Endodermal cell (in vitro differentiated cells): ENCODE measurements at places on chromosomes 2 and 18. TPM values are rescaled to one million over a fixed set of nuclear protein-coding genes. Genes with fewer than 3 reads are reported as not detected.

ERFE gene
- total RNA-seq = 0.48 and 0.50 TPM in 2 replicates

DNA sequence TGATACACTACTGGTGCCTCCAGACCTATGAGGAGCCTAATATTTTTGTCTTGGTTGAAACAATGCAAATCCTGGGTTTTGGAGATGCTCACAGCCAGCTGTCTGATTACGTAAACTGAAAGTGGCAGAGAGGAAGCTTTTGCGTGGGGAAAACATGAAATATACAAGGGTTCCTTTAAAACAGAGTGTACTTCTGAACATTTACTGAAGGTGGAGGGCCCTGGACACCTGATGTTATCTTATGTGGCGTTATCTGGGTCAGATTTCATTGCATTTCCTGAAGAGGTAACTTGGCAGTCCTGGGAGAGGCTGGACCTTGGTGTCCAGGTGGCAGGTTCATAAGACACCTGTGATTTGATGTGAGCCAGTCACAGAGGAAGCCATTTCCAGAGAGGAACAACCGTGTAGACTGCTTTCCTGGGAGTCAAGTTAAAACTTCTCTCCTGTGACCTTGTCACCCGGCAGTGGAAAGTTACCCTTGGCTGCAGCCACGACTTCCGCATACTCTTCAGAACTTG, 105.0 kb downstream of the NEDD4L start:
- no peak for DNase-seq
- H3K27me3 ChIP-seq = no peaks in the 10 kb centered on the region
- no peak overlapping the region for H3K27ac ChIP-seq

ZSCAN30 gene
- total RNA-seq = 29.6 to 35.6 TPM (median 32.8 TPM) in 3 replicates

IL36RN gene
- total RNA-seq = not detected in 3 replicates

GRCh38 chr2:10495988-10496313, 47.8 kb upstream of the ODC1 start:
- no peaks in the 10 kb centered on the region for H3K36me3 ChIP-seq
- H3K27me3 ChIP-seq = no peaks in the 10 kb centered on the region
- H3K4me1 ChIP-seq = no peaks in the 10 kb centered on the region
- no peak overlapping the region for H3K4me3 ChIP-seq

E2F6 gene
- total RNA-seq = 24.1 and 24.9 TPM in 2 replicates

UGT1A5 gene
- not detected in 3 replicates for total RNA-seq

GRCh38 chr18:42281124-42281523, 326.1 kb downstream of the PIK3C3 start:
- no peak for DNase-seq
- no peaks in the 10 kb centered on the region for H3K36me3 ChIP-seq
- H3K27me3 ChIP-seq = no peaks in the 10 kb centered on the region
- peaks cover 3% of the 10 kb centered on the region for H3K4me1 ChIP-seq
- no peak overlapping the region for H3K4me3 ChIP-seq

DNA sequence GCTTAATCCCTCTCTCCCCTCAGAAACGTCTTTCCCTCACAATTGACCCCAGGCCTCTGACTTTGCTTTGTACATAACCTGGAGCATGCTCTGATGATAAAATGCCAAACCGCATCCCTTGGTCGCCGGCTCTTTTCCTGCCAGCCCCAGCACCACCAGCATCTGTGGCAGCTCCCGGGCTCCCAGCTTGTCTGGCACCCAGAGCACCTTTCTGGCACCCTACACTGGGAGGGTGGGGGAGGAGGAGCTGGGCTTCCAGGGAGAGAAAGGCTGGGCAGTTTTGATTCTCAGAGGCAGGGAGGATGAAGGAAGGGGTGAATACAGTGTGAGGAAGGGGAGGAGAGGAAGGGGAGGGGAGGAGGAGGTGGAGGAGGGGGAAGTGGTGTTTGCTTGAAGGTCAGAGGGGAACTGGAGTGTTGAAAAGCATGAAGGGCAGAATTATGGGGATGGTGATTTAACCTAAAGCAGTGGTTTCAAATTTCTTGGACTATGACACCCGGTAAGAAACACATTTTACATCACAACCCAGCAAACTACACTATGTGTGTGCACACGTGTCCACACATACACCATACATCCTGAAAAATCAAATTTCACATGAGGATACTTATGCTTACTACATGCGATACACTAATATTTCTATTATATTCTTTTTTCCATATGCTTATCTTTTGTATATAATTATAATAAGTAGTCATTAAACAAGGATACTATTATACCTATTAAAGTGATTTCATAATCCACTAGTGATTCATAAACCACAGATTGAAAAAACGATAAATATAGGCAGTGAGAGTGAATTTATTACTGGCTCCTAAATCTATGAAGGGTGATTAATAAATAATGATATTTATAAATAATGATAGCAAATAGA, 30.0 kb upstream of the IGFBP2 start:
- no peaks in the 10 kb centered on the region for H3K36me3 ChIP-seq
- H3K27me3 ChIP-seq = no peaks in the 10 kb centered on the region
- no peak for DNase-seq
- H3K4me1 ChIP-seq = peaks cover 9% of the 10 kb centered on the region
- no peak overlapping the region for H3K4me3 ChIP-seq

- no peak overlapping the region for H3K27ac ChIP-seq
- peak; percentile 71 for DNase-seq
- no peak overlapping the region for H3K4me3 ChIP-seq
Observed at GRCh38 chr2:185583058-185583816, 155.4 kb upstream of the FSIP2 start.

DNA sequence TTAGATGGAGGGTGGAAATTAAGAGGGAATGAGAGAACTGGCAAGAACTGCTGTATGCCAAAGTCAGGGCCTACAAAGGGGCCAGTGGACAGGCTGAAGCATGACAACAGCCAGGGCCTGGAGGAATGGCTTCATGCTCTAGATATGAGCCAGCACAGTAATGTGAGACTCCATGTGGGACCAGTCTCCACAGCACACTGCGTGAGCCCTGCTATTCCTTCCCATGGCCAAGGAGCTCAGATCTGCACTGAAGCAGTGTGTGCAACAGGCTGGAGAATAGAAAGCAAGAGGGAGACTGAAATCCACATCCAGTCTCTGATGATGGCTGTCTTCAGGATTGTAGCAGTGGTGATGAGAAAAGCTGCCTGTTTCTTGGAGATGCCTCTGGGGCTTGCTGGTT, 162.8 kb downstream of the TPGS2 start:
- no peaks in the 10 kb centered on the region for H3K4me1 ChIP-seq
- no peak overlapping the region for H3K27ac ChIP-seq
- DNase-seq = no peak
- H3K27me3 ChIP-seq = no peaks in the 10 kb centered on the region
- H3K36me3 ChIP-seq = no peaks in the 10 kb centered on the region

FOXI3 gene
- total RNA-seq = 0.16 to 1.4 TPM (median 0.93 TPM) in 3 replicates

DNA sequence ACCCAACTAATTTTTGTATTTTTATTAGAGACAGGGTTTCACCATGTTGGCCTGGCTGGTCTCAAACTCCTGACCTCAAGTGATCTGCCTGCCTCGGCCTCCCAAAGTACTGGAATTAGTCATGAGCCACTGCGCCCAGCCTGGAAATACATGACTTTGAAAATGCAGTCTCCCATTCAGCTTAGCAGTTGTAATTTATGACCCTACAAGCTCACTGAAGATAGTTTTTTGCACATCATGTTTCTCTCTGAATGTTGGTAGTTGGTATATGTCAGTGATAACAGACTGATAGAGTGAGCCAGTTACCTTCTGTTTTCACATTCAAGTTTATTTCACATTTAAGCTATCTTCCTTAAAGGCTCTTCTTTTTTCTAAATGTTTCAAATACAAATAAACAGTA, 7.1 kb downstream of the WDR7 start:
- no peaks in the 10 kb centered on the region for H3K4me1 ChIP-seq
- H3K27me3 ChIP-seq = no peaks in the 10 kb centered on the region
- H3K4me3 ChIP-seq = no peak overlapping the region
- H3K27ac ChIP-seq = no peak overlapping the region
- DNase-seq = no peak

KCNJ3 gene
- total RNA-seq = 3.2 and 4.3 TPM in 2 replicates

DNA sequence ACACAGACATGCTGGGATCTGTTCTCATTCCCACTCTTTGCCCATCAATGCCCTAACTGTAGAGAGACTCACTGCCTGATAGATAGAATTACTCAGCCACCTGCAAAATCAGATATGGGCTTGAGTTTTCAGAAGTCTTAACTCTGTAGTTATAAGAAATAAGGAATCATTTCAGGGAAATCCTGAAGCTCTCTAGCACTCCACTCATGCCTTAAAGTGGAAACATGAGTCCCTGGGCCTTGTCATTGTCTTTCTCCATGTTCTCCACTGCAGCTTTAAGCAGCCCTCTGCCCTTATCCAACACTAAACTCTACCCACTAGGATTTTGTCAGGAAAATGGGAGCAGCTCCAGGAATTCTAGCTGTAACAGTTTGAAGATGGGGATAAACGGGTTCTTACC, 192.5 kb downstream of the SNTG2 start:
- DNase-seq = no peak
- no peaks in the 10 kb centered on the region for H3K4me1 ChIP-seq
- no peaks in the 10 kb centered on the region for H3K27me3 ChIP-seq
- no peak overlapping the region for H3K4me3 ChIP-seq

PAX8 gene
- total RNA-seq = 0.11 to 0.17 TPM in 2 of 3 replicates, not detected in the other

GRCh38 chr2:83191316-83191715, 1267.8 kb downstream of the SUCLG1 start:
- H3K27me3 ChIP-seq = no peaks in the 10 kb centered on the region
- DNase-seq = no peak
- no peak overlapping the region for H3K4me3 ChIP-seq
- no peaks in the 10 kb centered on the region for H3K36me3 ChIP-seq

DNA sequence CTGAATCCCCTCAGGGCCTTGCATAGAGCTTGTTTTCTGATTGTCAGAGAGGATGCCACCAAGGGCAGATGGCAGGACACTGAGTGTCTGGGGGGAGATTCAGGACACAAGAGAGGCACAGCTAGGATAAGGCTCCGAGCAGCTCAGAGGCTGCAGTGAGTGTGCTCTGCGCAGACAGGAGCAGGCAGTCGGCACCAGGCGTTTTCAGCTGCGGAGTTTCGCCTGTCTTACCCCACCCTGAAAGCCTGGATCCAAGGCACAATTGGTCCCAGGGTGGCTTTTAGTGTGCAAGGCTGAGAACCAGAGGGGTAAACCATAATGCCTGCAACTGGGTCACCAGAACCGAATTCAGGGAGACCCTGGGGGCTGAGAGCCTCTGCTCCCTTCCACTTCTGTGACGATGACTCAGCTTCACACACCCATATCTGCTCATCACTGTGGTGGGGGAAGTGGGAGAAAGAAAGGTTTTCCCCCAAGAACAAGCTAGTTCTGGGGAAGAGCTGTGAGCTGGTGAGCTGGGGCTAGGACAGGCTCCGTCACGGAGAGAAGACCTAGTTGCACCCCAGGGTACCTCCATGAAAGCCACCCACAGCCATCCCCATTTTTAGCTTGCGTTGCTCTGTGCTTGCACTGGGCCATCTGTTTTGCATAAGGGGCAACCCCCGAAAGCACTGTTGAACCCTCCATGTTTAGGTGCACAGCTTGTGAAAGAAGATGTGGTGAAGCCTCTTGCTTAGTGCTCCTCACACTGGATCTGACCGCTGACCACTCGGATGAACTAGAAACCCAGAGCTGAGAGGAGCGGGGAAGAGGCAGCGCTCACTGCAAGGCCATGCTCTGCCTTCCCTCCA, 173.7 kb downstream of the CELF4 start:
- DNase-seq = no peak
- H3K4me1 ChIP-seq = peaks cover 4% of the 10 kb centered on the region
- no peaks in the 10 kb centered on the region for H3K36me3 ChIP-seq
- H3K27me3 ChIP-seq = peaks cover 43% of the 10 kb centered on the region
- no peak overlapping the region for H3K4me3 ChIP-seq

- no peaks in the 10 kb centered on the region for H3K27me3 ChIP-seq
- H3K27ac ChIP-seq = no peak overlapping the region
- no peak for DNase-seq
- H3K4me3 ChIP-seq = no peak overlapping the region
- H3K4me1 ChIP-seq = peaks cover 13% of the 10 kb centered on the region
Observed at GRCh38 chr18:32877371-32877770, 104.5 kb upstream of the KLHL14 start.

GRCh38 chr2:111897924-111898702, at the start of gene MERTK:
TSS of gene MERTK (plus strand) at chr2:111898607. CDS start at chr2:111898736, 129 bp downstream.
- peak within 1 kb of the TSS; percentile 86 for H3K4me3 ChIP-seq
- peak within 1 kb of the TSS; percentile 20 for H3K27ac ChIP-seq
- no peaks in the 10 kb centered on the region for H3K27me3 ChIP-seq
- H3K4me1 ChIP-seq = peaks cover 10% of the 10 kb centered on the region
- H3K36me3 ChIP-seq = peaks cover 4% of the 10 kb centered on the region
- DNase-seq = peak; percentile 97

- peaks cover 16% of the 10 kb centered on the region for H3K4me1 ChIP-seq
- DNase-seq = no peak
- peaks cover 37% of the 10 kb centered on the region for H3K27me3 ChIP-seq
Observed at GRCh38 chr2:231532756-231533035, 2.5 kb upstream of the NMUR1 start.

GRCh38 chr2:71721362-71721665, 268.0 kb downstream of the DYSF start:
- H3K36me3 ChIP-seq = no peaks in the 10 kb centered on the region
- H3K4me1 ChIP-seq = no peaks in the 10 kb centered on the region
- DNase-seq = no peak
- no peak overlapping the region for H3K4me3 ChIP-seq
- H3K27ac ChIP-seq = no peak overlapping the region
- H3K27me3 ChIP-seq = no peaks in the 10 kb centered on the region

- H3K4me1 ChIP-seq = peaks cover 2% of the 10 kb centered on the region
- DNase-seq = no peak
- H3K27ac ChIP-seq = no peak overlapping the region
- no peak overlapping the region for H3K4me3 ChIP-seq
- no peaks in the 10 kb centered on the region for H3K36me3 ChIP-seq
- no peaks in the 10 kb centered on the region for H3K27me3 ChIP-seq
Observed at GRCh38 chr2:220935789-220936321, 636.2 kb downstream of the EPHA4 start.

AGXT gene
- total RNA-seq = 0.21 to 0.47 TPM in 2 of 3 replicates, not detected in the other

DNA sequence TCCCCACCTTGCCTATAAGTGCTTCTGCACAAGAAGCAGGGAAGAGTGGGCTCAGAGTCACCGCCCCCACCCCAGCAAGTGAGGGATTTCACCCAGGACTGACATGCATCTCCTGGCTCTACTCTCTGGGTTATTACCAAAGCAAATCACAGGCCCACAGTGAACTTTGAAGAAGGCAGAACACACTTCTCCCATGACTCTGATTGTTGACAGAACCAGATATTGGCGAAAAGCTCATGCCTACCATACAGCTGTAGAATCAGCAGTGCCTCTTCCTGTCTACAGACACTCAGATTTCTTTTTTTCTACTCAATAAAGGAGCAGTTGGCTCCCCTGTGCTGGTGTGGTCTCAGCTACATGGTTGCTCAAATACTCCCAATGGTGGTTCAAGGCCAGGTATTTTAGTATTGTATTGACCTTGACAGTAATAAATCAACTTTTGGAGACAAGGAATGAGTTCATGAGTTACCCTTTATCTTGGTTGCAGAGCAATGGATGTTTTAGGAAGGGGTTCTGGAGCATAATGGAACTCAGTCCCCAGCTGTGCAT, 512.9 kb upstream of the ID2 start:
- DNase-seq = no peak
- no peaks in the 10 kb centered on the region for H3K36me3 ChIP-seq
- H3K27ac ChIP-seq = no peak overlapping the region
- H3K27me3 ChIP-seq = peaks cover 10% of the 10 kb centered on the region

ATIC gene
- total RNA-seq = 135 to 200 TPM (median 185 TPM) in 3 replicates

PLA2R1 gene
- 1.8 and 2.2 TPM in 2 replicates for total RNA-seq
